GM23338 (cell line): ENCODE measurements at places on chromosomes 16 and 17. TPM values are rescaled to one million over a fixed set of nuclear protein-coding genes. Genes with fewer than 3 reads are reported as not detected.
A peak's percentile ranks its signal among the peaks of the same experiment; 100 is the strongest.

- no peaks in the 10 kb centered on the region for H3K4me1 ChIP-seq
- DNase-seq, result no peak
- no peak overlapping the region for H3K4me3 ChIP-seq
- no peaks in the 10 kb centered on the region for H3K36me3 ChIP-seq
Observed at GRCh38 chr17:31580706-31581490, 189.4 kb downstream of the RAB11FIP4 start.

- H3K4me3 ChIP-seq, result no peak overlapping the region
- no peak overlapping the region for H3K27ac ChIP-seq
- no peak for DNase-seq
- no peaks in the 10 kb centered on the region for H3K4me1 ChIP-seq
Observed at GRCh38 chr16:79821911-79822310, 221.4 kb upstream of the MAF start.

DNA sequence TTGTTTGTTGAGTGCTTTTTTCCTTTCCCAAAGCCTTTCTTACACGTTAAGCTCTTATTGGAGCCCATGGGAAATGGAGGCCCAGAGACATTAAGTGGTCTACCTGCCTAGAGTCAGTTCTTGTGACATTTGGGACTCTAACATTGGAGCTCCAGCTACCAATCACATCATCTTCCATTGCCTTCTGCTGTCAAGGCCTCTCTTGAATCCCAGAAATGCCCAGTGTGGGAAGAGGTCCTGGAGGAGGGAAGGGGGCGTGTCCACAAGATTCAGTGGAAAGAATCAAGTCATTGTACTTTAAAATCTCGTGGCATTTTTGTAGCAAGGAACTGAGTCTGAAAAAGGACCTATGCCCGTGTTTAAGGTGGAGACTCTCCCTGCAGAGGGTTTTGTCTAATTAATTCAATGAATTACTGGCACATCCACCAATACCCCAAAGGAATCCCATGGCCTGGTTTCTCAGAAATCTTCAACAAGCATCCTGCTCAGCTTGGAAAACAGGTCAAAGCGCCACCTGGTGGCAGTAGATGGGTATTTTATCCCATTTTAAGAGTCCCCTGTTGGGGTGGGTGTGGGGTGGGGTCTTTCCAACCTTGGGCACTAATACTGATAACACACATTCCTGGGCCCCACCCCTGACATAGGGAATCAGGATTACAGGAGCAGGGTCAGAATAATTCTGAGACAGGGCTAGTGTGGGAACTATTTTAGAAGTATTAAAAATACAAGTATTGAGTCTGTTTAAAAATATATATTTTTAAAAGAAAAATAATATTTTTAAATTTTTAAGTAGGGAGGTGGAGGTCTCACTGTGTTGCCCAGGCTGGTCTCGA is 24.6 kb downstream of the GPT2 start:
- DNase-seq, result peak; percentile 93
- H3K4me3 ChIP-seq, result no peak overlapping the region
- H3K36me3 ChIP-seq, result peaks cover 30% of the 10 kb centered on the region
- H3K27me3 ChIP-seq, result no peaks in the 10 kb centered on the region

- no peak overlapping the region for H3K27ac ChIP-seq
- peaks cover 7% of the 10 kb centered on the region for H3K4me1 ChIP-seq
- H3K4me3 ChIP-seq, result no peak overlapping the region
- H3K27me3 ChIP-seq, result no peaks in the 10 kb centered on the region
Observed at GRCh38 chr17:77099997-77100396, 40.8 kb upstream of the SEC14L1 start.

Gene KRT25
- not detected in 2 replicates for polyA plus RNA-seq

Gene CSH2
- 0.37 and 0.43 TPM in 2 replicates for polyA plus RNA-seq

Gene KRTAP9-4
- not detected in 2 replicates for polyA plus RNA-seq
